ENCODE measurements at places on chromosomes 4 and X.

GRCh38 chrX:143536176-143536575, 18.9 kb upstream of the SPANXN3 start:
- DNase-seq: peak; percentile 58

DNA sequence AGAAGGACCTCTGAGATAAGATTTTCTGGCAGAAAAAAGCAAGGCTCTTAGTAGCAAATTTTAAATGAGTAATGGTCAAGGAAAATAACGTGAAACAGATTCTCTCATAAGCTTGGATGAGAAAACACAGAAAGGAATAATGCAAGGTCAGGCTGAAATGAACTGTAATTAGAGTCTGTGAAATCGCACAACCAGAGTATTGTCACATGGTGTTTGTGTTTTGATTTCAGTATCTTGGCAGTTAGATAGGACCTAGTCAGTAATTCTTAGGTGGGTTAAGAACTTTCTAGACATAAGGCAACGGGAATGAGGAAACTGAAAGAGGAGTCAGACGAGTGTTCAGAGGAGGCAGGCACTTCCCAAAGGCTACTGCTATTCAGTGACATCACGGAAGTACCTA, 34.6 kb downstream of the LIMCH1 start:
- no peak for DNase-seq

- DNase-seq: no peak
Measured at GRCh38 chr4:25155947-25156346, 4.3 kb downstream of the SEPSECS start.

- no peak for DNase-seq
Measured at GRCh38 chrX:125826080-125826479, 340.0 kb downstream of the DCAF12L2 start.

GRCh38 chr4:154732669-154733068, 11.1 kb upstream of the LRAT start:
- DNase-seq: no peak

DNA sequence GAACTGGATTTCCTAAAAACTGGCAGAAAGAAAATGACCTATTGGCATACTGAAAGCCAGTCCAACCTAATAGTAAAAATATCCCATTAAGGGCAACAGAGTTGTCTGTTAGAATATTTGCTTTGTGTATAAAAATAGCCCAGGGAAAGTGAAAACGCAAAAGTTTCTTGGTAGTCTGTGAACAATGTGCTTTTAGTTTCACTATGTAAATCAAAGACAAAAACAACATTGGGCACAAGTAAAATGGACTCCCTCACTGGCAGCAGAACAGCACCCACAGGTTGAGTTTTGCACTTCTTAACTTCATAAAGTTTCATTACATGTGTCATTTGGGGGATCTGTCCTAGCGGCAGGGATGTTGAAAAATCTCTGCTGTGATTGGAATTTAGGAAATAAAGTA, 4.3 kb upstream of the FGG start:
- DNase-seq: no peak

DNA sequence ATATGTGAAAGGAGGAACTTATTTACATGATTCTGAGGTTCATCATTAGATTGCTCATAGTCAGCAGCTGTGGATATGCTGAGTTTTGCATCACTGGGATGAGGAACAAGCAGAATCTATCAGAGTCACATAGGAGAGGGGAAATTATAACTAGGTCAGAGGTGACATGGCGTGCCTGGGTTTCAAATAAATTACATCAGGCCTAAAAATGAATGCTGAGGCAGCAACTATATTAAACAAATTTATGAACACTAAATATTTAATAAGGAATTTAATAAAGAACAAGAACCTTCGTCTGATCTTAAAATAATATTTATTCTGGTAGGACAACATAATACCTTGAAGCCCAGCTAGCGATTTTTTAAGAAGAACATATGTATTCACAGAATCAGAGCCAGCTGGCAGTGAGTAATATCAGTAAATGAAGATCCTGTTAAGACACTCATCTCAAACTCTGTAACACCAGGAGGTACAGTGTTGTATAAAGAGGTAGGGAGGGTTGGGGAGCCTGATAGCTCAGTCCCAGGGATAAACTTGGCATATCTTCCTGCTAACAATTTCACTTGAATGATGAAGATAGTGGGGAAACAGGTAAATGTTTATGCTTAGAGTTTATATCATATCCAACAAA, 60.9 kb upstream of the HS3ST1 start:
- peak; percentile 35 for DNase-seq

- no peak for DNase-seq
Measured at GRCh38 chr4:100081491-100081890, 108.8 kb downstream of the DDIT4L start.

DNA sequence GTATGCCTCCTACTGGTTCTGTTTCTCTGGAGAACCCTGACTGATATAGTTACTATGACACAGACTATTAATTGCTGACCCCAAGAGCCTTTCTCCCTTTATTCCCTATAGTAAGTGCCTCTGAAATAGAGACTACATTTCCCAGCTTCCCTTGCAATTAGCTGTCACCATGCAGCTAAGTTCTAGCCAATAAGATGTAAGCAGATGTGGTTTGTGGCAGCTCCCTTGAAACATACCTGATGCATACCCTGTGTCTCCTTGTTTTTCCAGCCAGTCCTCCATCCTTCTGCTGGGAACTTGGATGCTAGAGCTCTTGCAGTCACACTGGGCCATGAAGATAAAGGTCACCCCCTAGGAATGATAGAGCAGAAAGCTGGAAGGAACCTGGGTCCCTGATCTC, 9.7 kb upstream of the TMEM165 start:
- DNase-seq: no peak

- no peak for DNase-seq
Measured at GRCh38 chrX:64571011-64571410, 175.8 kb upstream of the MTMR8 start.

- no peak for DNase-seq
Measured at GRCh38 chr4:47643845-47644244, 158.8 kb downstream of the ATP10D start.

- no peak for DNase-seq
Measured at GRCh38 chrX:40474205-40474626, 106.6 kb upstream of the ATP6AP2 start.

GRCh38 chr4:41257906-41258305, 1.2 kb downstream of the UCHL1 start:
- no peak for DNase-seq

Data from adrenal gland (tissue), 19 donors.